ENCODE measurements at places on chromosomes 2 and 18. TPM values are rescaled to one million over a fixed set of nuclear protein-coding genes. Genes with fewer than 3 reads are reported as not detected.

The SRD5A2 gene
- total RNA-seq: not detected

- H3K4me3 ChIP-seq: no peak overlapping the region
- H3K36me3 ChIP-seq: no peaks in the 10 kb centered on the region
- H3K27me3 ChIP-seq: no peaks in the 10 kb centered on the region
- H3K4me1 ChIP-seq: peaks cover 15% of the 10 kb centered on the region
- no peak overlapping the region for H3K27ac ChIP-seq
- DNase-seq: no peak
Measured at GRCh38 chr2:217650716-217651360, 352.0 kb downstream of the TNS1 start.

GRCh38 chr2:55236992-55237543 lies 4.6 kb downstream of the RPS27A start:
- no peaks in the 10 kb centered on the region for H3K27me3 ChIP-seq
- H3K4me3 ChIP-seq: no peak overlapping the region
- H3K27ac ChIP-seq: no peak overlapping the region
- peaks cover 22% of the 10 kb centered on the region for H3K4me1 ChIP-seq
- H3K36me3 ChIP-seq: peaks cover 23% of the 10 kb centered on the region

The ALPI gene
- not detected for total RNA-seq

The SEC11C gene
- 37.4 TPM for total RNA-seq

The CCDC195 gene
- not detected for total RNA-seq

GRCh38 chr2:121359716-121360565 lies 74.9 kb upstream of the TFCP2L1 start:
- H3K4me3 ChIP-seq: peak overlapping the region; percentile 30
- peaks cover under 1% of the 10 kb centered on the region for H3K36me3 ChIP-seq
- DNase-seq: no peak
- H3K27ac ChIP-seq: peak overlapping the region; percentile 64
- peaks cover 78% of the 10 kb centered on the region for H3K4me1 ChIP-seq

The SIX3 gene
- total RNA-seq: 0.14 TPM

DNA sequence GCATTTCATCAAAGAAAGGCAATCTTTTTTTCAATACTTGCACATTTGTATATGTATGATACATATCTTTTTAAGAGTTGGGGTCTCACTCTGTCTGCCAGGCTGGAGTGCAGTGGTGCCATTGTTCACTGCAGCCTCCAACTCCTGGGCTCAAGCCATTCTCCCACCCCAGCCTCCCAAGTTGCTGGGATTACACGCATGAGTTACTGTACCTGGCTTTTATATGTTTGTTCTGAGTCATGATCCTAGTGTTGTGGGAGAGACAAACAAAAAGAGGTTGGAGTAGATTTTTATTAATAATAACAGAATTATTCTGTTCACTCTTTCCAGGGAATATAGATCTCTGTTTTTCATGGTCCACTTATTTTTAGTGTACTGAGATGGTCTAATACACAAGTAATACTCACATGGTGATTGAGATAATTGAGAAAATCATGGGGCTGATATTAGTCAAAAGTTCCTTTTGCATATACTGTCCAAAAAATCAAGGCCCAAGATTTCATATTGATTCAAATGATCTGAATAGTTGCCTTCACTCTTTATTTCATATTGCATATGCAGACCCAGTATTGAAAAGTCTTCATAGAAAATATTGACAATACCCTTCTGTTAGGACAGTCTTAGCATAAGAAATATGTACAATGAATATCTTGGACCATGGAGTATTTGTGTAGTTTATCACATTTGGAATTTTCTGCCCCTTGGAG lies 138.3 kb downstream of the FMNL2 start:
- no peak for DNase-seq
- H3K27ac ChIP-seq: no peak overlapping the region
- no peak overlapping the region for H3K4me3 ChIP-seq
- peaks cover 60% of the 10 kb centered on the region for H3K4me1 ChIP-seq
- H3K27me3 ChIP-seq: no peaks in the 10 kb centered on the region
- H3K36me3 ChIP-seq: no peaks in the 10 kb centered on the region

DNA sequence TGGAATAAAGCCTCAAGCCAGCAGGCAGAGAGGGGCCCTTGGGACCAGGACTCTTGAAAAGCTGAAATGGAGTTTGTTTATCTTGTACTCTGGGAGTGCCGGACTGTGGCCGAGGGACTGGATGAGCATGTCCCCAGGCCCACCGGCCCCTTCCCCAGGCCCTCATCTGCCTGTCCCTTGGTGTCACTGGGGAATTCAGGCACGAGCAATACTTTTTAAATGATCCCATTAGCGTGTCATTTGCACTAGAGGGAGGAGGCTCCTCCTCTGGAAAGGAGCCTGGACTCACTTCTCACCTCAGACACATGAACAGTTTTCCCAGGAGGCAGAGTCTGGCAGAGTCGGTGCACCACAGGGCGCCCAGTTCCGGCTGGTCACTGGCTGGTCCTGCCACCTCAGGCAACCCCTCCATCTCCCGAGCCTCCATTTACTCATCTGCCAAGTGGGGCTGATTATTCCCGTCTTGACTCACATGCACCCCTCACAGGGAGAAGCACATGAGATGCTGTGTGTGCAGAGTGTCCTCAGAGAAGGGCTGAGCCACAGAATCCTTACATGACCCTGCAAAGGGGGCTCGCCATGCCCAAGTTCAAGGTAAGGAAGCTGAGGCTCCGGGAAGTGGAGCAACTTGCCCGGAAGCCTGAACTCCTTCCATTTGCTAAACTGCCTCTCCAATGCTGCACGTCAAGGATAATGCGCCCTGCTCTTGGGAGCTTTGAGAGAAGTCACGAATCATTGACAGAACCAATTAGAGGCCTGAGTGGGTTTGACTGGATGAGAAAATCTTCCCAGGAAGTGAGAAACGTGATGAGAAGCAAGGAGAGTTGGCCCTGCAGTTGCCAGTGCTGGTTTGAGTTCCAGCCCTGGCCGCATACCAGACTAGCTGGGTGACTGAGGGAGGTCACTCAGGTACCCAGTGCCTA lies 26.7 kb downstream of the CIB4 start:
- no peak overlapping the region for H3K4me3 ChIP-seq
- H3K27me3 ChIP-seq: no peaks in the 10 kb centered on the region
- no peak for DNase-seq
- peak overlapping the region; percentile 34 for H3K27ac ChIP-seq
- peaks cover 24% of the 10 kb centered on the region for H3K4me1 ChIP-seq
- no peaks in the 10 kb centered on the region for H3K36me3 ChIP-seq

DNA sequence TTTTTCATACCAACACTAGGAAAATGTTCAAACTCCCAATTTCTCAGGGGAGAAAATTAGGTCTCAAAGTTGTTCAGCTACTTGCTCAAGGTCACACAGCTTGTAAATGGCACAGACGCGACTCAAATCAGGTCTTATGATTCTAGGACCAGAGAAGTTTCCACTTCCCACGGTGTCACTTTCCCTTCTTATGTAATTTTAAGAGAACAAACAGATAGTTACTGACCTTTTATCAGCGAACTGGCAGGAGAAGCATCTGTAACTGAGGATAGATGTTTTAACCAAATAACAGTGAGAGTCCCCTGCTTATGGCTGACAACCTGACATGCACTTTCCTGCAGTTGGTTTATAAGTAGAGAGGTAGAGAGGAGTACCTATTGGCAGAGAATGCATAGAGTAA lies 2.1 kb upstream of the KCNJ3 start:
- H3K4me3 ChIP-seq: no peak overlapping the region
- H3K4me1 ChIP-seq: peaks cover 35% of the 10 kb centered on the region
- H3K27ac ChIP-seq: peak overlapping the region; percentile 44
- no peaks in the 10 kb centered on the region for H3K36me3 ChIP-seq
- no peaks in the 10 kb centered on the region for H3K27me3 ChIP-seq
- no peak for DNase-seq

DNA sequence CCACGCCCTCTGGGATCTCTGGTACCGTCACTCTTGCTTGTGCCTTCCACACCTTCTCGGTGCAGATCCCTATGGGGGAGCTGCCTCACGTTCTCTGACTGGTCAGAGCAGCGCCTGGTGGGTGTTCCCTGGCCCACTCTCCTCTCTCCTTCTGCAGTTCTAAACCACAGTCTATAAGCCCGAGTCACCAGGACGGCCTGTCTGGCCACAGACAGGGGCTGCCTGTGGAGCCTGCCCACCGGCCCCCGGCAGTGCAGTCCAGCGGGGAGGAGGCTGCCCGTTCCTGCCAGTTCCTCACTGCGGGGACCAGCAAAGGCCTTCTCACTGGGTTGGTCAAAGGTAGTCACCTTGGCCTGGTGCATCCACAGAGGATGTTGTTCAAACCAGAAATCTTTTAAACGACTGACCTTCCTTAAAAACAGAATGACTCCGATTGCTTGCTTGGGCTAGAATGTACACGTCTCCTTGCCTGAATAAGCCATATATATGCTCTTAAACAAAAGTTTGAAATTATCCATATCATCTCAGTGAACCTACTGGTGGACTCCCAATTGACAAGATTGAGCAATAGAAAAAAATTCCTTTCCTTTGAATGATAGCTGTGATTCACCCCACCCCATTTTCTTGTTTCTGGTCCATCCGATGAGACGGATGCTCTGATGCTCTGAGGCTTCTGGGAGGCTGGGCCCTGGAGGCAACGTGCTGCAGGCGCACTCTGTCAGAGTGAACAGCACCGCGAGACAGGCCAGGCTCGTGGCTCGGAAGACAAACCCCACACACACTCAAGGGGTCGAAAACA lies 61.2 kb downstream of the RALBP1 start:
- no peaks in the 10 kb centered on the region for H3K27me3 ChIP-seq
- DNase-seq: no peak
- no peak overlapping the region for H3K4me3 ChIP-seq
- peaks cover 3% of the 10 kb centered on the region for H3K4me1 ChIP-seq
- H3K27ac ChIP-seq: peak overlapping the region; percentile 76

DNA sequence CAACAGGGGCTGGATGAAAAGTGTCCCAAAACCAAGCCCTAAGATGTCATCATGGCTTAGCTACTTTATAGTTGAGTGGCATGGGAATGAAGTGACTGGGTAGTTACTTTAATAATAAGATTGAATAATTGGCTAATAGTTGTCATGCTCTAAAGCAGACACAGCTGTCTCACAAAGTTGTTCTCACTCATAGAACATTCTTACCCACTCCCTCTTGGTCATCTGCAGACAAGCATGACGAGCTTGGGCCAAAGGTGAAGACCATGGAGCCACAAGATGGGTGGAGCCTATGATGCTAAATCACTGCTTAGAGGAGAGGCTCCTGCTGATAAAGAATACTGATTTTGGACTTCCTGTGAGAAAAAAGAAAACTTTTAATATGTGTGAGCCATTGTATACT lies 62.4 kb upstream of the MMADHC start:
- no peak overlapping the region for H3K4me3 ChIP-seq
- H3K27me3 ChIP-seq: no peaks in the 10 kb centered on the region
- H3K27ac ChIP-seq: no peak overlapping the region
- no peaks in the 10 kb centered on the region for H3K36me3 ChIP-seq
- DNase-seq: no peak

DNA sequence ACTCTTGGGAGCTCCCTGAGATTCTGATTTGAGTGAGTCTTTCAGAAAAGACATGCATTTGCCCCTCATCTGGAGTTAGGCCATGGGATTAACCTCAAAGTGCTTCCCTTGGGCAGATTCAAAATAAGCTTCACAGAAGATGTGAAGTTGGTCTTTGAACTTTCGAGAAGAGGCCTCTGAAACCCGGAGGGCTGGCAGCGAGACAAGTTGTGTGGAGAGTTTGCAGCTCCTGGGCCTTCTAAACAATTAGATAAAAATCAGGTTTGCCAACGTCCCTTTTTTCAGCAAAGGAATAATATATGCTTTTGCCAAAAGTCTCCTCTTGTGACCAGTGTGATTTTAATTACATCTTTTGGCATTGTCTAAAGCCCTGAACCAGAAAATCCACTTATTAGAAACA lies 489.7 kb downstream of the SOX11 start:
- no peaks in the 10 kb centered on the region for H3K4me1 ChIP-seq
- no peak for DNase-seq
- H3K36me3 ChIP-seq: no peaks in the 10 kb centered on the region

- no peaks in the 10 kb centered on the region for H3K36me3 ChIP-seq
- DNase-seq: no peak
- H3K27ac ChIP-seq: no peak overlapping the region
- no peaks in the 10 kb centered on the region for H3K27me3 ChIP-seq
Measured at GRCh38 chr2:223221139-223221835, 169.3 kb downstream of the KCNE4 start.

GRCh38 chr2:47204691-47205090 lies 49.6 kb upstream of the STPG4 start:
- H3K4me3 ChIP-seq: no peak overlapping the region
- DNase-seq: no peak
- H3K27me3 ChIP-seq: no peaks in the 10 kb centered on the region
- no peaks in the 10 kb centered on the region for H3K36me3 ChIP-seq

The ALPG gene
- not detected for total RNA-seq

The FEV gene
- not detected for total RNA-seq

The SPC25 gene
- 1.1 TPM for total RNA-seq

- H3K27ac ChIP-seq: no peak overlapping the region
- no peaks in the 10 kb centered on the region for H3K4me1 ChIP-seq
- H3K4me3 ChIP-seq: no peak overlapping the region
- H3K27me3 ChIP-seq: no peaks in the 10 kb centered on the region
- no peaks in the 10 kb centered on the region for H3K36me3 ChIP-seq
Measured at GRCh38 chr2:67571785-67572718, 174.9 kb downstream of the ETAA1 start.

GRCh38 chr2:159963700-159964099 lies 98.7 kb downstream of the PLA2R1 start:
- H3K4me1 ChIP-seq: peaks cover 7% of the 10 kb centered on the region
- H3K27ac ChIP-seq: no peak overlapping the region
- H3K36me3 ChIP-seq: no peaks in the 10 kb centered on the region
- H3K27me3 ChIP-seq: no peaks in the 10 kb centered on the region
- DNase-seq: no peak

The ABCG5 gene
- total RNA-seq: not detected

DNA sequence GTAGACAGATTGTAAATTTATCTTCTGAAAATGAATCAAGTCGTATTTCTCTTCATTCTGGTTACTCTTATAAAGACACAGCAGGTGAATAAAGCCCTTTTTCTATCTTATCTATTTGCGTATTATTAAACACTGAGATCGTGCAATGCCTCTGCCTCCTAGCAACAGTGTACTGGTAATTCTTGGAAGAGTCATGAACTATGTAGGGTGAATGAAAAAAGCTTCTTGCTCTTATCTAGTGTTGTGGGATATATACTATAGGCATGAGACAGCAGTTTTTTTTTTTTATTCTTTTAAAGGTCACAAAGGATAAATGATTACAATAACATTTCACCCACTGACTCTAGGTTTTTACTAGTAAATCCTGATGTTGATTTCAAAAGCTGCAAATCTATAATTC lies 324.2 kb downstream of the PDE11A start:
- H3K4me3 ChIP-seq: no peak overlapping the region
- H3K36me3 ChIP-seq: no peaks in the 10 kb centered on the region
- H3K27ac ChIP-seq: no peak overlapping the region
- H3K4me1 ChIP-seq: no peaks in the 10 kb centered on the region
- DNase-seq: no peak

The C2orf66 gene
- total RNA-seq: not detected

GRCh38 chr2:178404368-178404767 lies 46.6 kb downstream of the PRKRA start:
- no peaks in the 10 kb centered on the region for H3K27me3 ChIP-seq
- DNase-seq: no peak
- no peak overlapping the region for H3K4me3 ChIP-seq
- H3K4me1 ChIP-seq: no peaks in the 10 kb centered on the region
- H3K36me3 ChIP-seq: no peaks in the 10 kb centered on the region
- H3K27ac ChIP-seq: no peak overlapping the region

Measured in thoracic aorta (tissue), 2 donors.